ENCODE measurements at places on chromosomes 3 and 15.
A peak's percentile ranks its signal among the peaks of the same experiment; 100 is the strongest.

DNA sequence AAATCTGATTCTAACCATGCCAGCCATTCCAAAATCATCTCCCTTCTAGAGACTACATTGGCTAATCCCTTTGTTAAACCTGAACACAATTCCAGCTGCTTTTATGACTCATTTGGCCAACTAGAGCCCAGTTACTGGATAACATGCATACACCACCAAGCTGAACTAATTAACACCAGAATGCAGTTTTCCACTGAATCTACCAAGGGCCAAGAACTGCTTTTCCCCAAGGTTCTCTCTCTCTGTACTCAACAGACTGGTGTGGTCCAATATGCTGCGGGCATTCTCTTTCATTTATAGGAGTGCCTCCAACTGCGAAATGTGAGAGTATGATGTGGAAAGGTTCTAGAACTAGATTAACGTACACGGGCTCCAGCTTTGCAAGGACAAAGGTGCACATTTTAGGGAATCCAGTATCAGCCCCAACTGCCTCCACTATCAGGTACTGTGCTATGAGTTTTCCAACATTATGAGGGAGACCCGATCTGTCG is 1.5 kb downstream of the CHSY1 start:
- peak; percentile 58 for DNase-seq

GRCh38 chr15:43886558-43886957 is 59.8 kb downstream of the WDR76 start:
- no peak for DNase-seq

DNA sequence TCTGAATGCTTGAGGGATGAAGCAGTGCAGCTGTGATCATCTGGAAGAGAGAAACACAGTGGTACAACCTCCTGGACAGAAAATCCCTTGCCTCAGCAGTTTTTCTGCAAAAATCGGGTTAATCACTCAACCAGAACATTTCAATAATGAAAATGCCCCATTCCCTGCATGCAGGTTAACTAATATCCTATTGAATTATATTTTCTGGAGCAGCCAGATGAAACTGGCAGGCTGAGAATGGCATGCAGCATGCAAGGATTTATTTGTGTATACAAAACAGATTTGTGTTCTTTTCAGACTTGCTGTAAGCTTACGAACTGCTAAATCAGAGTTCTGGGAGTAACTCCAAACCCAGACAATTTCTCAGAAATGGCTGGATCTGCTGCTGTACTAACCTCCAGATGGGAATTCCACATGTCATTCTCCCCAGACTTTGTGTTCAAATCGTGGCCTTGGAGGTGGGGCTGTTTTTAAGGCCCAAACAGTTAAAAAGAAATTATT is 39.1 kb downstream of the SLC9A9 start:
- no peak for DNase-seq

GRCh38 chr15:90782442-90782841 is 65.3 kb downstream of the BLM start:
- DNase-seq = no peak

GRCh38 chr15:29618586-29618985 is 203.7 kb downstream of the TJP1 start:
- DNase-seq = no peak

DNA sequence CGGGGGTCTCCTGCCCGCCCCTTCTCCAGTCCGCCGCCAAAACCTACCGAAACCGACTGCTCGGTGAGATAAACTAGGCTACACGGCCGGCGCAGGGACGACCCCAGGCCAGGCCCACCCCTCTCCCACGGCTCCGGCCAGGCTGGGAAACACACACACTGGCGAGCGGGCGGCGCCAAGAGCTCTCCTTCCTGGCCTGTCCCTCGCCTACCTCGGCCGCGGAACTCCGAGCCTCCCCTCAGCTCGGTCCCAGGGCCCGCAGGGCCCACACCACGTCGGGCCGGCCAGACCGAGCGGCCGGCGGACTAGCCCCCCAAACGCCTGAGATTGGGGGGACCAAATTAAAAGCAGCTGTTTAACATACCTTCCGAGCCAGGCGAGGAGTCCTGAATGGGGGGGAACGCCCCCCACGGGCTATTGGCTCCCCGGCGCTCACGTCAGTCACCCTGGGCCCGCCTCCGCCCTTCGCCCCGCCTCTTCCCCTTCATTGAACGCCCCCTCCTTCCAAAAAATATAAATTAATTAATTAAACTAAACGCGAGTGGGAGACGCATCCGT is 4.0 kb upstream of the SIN3A start:
- peak; percentile 73 for DNase-seq

DNA sequence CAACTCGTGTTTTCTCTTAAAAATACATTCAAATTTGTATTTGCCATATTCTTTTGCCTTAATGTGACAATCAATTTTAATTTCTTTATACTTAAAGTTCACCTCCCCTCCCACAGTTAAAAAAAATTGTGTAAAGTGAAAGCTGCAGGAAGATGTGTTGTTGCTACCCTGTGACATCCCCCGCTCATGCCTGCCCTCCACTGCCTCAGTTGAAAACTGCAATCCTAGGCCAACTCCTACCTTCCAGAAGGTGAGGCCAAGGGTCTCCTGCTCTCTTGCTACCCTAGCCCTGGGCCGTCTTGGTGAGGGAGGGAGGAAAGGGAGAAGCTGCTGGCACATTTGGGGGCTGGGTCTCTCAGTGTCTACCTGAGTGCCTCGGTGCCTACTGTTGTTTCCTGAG is 57.0 kb upstream of the CMTM7 start:
- DNase-seq = no peak

- no peak for DNase-seq
Observed at GRCh38 chr15:41631880-41632470, 28.2 kb upstream of the MGA start.

- DNase-seq = no peak
Observed at GRCh38 chr3:98556164-98557130, 24.7 kb downstream of the GPR15 start.

DNA sequence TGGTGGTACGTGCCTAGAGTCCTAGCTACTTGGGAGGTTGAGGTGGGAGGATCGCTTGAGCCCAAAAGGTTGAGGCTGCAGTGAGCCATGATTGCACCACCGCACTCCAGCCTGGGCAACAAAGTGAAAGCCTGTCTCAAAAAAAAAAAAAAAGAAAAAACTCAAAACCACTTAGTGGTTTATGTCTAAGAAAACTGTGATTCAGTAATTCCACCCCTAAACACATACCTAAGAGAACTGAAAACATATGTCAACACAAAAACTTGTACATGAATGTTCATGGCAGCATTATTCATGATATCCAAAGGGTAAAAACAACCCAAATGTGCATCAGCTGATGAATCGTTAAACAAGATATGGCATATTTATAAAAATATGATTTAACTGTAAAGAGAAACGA is 14.3 kb downstream of the SPG21 start:
- no peak for DNase-seq

- no peak for DNase-seq
Observed at GRCh38 chr3:134052370-134052769, 22.6 kb upstream of the SLCO2A1 start.

DNA sequence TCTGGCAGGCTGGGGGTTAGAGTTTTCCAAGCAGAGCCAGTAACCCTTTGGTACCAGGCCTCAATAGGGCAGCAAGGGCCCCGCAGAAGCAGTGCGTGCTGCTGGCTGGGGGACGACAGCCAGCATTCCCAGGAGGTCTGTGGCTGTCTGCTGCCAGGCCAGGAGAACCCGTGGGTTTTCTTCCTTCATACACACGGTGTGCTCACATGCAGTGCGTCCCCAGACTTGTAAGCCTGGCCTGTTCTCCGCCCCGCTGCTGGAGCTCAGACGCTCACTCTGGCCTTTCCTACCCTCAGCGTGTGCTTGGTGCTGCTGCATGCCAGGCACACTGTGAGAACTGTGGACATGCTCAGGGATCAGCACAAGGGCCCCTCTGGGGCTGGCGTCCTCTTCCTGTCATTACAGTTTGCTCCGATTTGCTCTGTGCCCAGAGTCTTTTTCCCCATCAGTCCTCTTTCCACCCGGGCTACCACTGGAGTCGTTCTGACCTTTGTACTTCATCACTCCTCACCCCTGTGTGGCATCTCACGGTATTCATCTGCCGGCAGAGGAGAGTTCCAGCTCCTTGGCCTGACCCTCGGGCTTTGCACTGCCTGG is 149.5 kb downstream of the DNAJB8 start:
- DNase-seq = no peak

DNA sequence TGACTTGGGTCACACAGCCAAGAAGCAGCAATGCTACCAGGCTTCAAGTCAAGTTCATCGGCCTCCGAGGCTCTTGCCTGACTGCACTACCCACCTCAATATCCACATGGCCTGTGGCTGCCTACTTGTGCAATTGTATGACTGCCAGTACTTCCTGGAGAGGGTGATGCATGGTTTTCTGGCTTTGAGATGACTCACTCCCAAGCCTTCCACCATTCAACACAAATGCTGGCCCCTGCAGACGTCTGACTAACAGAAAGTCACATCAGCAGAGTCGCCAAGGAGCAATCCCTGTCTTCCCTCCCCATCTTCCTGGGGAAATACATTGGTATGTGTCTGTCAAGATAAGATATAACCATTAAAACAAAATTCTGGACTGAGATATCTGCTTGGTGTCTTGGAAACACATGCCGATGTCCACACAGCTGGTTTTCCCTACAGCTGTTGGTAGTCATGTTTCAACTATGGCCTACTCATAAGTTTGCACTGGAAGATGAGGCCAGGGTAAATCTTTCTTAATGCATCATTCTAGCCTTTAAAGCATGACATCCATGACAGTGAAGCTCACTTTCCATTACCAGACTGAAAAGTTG is 79.6 kb upstream of the SPATA12 start:
- peak; percentile 100 for DNase-seq

GRCh38 chr3:67940210-67940952 is 286.0 kb upstream of the SUCLG2 start:
- no peak for DNase-seq

DNA sequence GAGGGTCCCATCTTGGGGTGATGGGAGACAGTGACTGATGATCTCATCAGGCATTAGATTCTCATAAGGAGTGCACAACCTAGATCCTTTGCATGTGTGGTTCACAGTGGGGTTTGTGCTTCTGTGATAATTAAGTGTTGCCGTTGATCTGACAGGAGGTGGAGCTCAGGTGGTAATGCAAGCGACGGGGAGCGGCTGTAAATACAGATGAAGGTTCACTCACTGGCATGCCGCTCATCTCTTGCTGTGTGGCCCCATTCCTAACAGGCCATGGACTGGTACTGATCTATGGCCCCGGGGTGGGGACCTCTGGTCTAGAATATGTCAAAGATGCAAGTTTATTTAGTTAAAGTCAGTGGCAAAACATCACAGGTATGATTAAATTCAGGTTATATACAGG is 8.7 kb downstream of the MEF2A start:
- DNase-seq = no peak

GRCh38 chr3:69585472-69585871 is 153.8 kb upstream of the MITF start:
- DNase-seq = no peak

GRCh38 chr15:43511012-43511885 is 6.2 kb upstream of the MAP1A start:
- DNase-seq = no peak

DNA sequence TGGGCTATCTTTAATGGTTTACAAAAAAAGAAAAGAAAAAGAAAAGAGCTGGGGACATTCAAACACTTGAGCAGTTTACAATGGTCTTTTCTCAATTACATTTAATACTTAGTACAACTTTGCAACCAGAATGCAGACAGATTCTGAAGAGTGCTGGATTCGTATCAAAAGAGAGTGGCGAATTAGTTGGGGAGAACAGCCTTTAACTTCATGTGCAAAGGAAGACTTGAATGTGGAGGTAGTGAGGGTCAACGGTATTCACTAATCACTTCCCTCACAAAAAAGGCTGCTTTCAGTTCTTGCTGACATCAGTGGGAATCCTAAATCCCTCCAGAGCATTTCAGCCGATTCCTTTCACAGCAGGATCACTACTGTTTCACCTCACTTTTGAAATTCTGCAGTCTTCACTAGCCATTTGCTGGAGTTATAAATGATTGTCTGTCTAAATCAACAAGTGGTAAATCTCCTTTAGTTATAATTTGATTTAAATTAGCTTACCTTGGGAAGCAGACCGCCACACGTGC is 323.0 kb upstream of the SEMA6D start:
- DNase-seq = no peak

DNA sequence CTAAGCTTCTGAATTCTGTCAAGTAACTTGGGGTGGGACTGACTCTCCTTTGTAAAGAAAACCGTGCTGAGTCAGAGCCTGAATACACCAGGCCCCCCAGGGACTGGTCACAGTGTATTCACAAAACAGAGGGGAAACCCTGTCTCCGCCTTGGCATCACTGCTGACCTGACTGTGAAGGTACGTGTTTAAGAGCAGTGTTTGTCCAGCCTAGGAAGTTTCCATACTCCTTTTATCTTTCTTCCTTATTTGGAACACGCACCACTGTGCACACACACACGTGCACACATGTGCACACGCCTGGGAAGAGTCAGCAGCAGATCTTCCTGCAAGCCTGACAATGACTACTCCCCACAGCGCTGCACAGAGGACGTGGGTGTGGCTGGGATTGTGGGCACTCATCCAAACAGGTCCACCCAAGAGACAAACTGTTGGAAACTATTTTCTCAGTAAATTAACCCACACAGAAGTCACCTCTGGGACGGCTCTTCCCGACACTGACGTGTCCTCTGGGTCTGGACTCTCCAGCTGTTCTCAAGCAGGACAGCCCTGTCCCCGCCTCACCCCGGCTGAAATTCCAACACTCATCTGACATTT is 87.7 kb downstream of the ATP10A start:
- no peak for DNase-seq

DNA sequence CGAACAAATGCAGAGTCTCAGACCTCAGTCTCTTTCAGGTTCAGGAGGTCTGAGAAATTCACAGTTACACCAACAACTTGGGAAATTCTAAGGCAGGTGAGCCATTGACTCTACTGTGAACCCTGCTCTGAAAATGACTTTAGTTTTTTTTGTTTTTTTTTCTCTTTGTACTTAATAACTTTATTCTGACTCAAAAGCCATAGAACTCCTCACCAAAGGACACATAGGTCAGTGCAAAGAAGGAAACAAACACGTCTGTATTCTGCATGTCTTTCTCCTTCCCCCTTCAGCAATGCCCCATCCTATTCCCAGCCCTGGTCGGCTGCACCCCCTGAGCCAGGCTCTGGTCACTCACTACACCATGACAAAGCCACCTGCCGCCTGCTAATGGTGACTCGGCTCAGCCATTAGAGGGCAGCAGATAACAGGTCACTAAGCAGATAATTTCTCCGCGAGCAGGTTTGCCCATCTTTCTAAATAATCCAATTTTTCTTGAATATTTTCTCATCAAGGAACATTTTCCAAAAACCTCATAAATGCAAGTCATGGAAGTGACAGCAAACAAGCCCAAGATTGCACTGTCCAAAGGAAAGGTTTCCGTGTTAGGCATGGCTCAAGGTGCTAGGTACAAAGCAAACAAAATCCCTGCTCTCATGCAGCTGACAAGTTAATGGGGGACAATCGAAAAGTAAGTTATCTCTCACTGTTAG is 37.7 kb downstream of the TM4SF4 start:
- DNase-seq = no peak

GRCh38 chr3:186790261-186790981 is 7.0 kb downstream of the EIF4A2 start:
- DNase-seq = no peak

GRCh38 chr3:158261371-158261991 is 151.6 kb downstream of the RSRC1 start:
- DNase-seq = no peak

Data from kidney capillary endothelial cell (primary cell).